ENCODE measurements at places on chromosomes 4 and X. TPM values are rescaled to one million over a fixed set of nuclear protein-coding genes. Genes with fewer than 3 reads are reported as not detected.

GRCh38 chrX:68043713-68044438 is 389.4 kb downstream of the OPHN1 start:
- no peak overlapping the region for H3K27ac ChIP-seq
- no peaks in the 10 kb centered on the region for H3K36me3 ChIP-seq
- H3K27me3 ChIP-seq: no peaks in the 10 kb centered on the region
- H3K4me1 ChIP-seq: no peaks in the 10 kb centered on the region
- DNase-seq: no peak

DNA sequence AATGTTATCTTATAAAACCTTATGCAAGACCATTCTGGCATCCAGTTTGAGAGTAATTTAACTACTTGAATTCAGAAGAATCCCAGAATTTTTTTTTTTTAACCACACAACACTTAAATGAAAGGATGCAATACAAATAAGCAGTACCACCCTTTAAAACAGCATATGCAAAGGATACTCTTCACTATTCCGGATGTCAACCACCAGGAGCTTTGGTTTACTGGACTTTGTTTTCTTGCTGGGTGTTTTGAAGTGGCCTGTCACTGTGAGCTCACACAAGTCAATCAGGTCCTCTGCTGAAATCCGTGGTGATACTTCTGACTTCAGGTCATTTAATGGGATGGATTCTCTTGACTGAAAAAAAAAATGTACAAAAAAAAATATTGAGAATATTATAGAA is 200.0 kb downstream of the TBCK start:
- no peak overlapping the region for H3K27ac ChIP-seq
- H3K4me1 ChIP-seq: no peaks in the 10 kb centered on the region
- no peak overlapping the region for H3K4me3 ChIP-seq
- no peak for DNase-seq
- H3K27me3 ChIP-seq: no peaks in the 10 kb centered on the region
- peaks cover 55% of the 10 kb centered on the region for H3K36me3 ChIP-seq

DNA sequence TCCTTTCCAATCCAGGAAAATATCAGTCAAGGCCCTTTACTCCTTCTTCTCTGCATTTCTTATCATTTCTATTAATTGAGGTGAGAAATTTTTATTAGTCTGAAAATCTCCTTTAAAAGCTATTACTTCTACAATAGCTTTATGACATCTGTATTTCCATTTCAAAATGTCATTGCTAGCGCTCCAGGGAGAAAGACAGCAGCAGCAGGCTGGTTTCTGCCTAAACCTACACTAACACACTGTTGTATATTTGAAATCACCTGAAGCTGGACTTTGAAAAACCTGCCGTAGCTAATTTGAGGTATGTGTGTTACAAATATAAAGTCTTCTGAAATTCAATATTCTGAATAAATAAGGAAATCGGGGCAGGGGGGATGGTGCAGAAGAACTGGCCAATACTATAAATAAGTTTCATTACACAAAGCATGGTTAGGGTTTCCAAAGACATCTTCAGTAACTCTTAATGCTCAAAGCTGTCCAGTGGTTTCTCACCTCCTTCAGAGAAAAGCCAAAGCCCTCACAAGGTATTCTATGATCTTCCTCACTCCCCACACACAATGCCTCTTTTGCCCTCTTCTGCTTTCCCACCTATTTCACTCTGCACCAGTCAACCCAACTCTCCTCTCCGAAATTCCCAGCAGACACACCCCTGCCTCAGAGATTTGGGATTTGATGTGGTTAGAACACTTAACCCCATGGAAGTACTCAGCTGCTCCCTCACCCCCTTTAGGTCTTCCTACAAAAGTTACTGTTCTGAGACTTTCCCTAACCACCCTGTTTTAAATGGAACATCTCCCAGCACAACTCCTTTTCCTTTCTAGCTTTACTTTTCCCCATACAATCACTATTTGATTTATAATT is 122.7 kb downstream of the PPP3CA start:
- H3K36me3 ChIP-seq: no peaks in the 10 kb centered on the region
- no peaks in the 10 kb centered on the region for H3K4me1 ChIP-seq
- no peak for DNase-seq
- H3K4me3 ChIP-seq: no peak overlapping the region
- H3K27ac ChIP-seq: no peak overlapping the region
- no peaks in the 10 kb centered on the region for H3K27me3 ChIP-seq

DNA sequence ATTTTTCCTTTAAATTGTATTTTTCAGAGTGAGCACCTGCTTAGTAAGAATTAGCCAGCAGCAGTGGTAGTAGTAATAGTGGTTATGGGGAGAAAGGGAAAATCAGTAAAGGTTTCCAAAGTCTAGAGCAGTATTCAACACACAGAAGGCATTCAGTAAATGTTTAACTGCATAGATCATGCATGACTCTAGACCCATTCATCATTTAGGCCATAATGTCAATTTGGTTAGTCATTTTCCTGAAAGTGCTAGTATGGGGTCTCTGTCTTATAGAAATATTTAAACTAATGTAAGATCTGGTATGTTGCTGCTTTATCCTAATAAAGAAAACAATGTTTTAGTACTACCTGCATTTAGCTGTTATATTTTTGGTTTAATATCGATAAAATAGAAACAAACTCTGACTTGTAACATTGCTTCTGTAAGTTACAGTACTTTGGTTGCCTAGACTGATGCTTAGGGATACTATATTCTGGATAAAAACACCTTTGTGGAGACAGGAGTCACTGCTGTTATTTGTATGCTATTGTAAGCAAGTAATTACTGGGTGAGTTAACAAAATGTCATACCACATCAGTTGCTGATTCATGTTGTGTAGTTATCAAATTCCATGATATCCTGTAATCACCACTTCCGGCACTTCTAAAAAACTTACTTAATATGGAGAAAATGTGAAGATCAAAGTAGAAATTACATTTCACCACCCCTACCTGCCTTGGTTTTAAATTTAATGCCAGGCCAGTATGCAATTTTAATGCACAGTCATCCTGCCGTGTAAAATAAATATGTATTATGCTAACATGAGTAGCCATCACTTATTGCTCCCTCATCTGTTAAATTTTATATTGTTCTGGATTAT is 115.8 kb upstream of the BMPR1B start:
- no peaks in the 10 kb centered on the region for H3K27me3 ChIP-seq
- H3K27ac ChIP-seq: no peak overlapping the region
- no peaks in the 10 kb centered on the region for H3K4me1 ChIP-seq

GRCh38 chrX:18448416-18448815 is 23.0 kb downstream of the CDKL5 start:
- no peaks in the 10 kb centered on the region for H3K4me1 ChIP-seq
- no peaks in the 10 kb centered on the region for H3K36me3 ChIP-seq
- DNase-seq: no peak
- H3K27me3 ChIP-seq: no peaks in the 10 kb centered on the region
- no peak overlapping the region for H3K4me3 ChIP-seq
- no peak overlapping the region for H3K27ac ChIP-seq

DNA sequence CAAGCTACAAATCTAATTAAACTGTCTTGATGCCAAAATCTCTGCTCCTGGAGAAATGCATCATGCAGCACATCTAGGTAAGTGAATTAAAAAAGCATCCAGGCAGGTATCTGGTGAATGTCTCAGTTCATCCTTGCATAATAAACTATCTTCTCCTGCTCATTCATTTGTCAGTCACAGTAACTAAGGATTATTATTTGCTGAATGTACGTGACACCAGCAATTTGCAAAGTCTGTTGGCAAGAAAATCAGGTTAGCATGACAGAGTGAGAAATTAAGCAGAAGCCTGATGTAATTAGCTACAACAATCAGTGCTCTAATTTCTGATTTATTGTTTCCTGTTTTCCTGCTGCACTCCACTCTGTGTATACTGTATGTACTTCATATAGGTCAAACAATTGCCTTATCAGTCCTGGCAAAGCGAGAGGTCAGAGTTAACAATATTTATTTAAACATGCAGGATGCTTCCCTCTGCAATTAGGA is 213.6 kb downstream of the FBXO8 start:
- H3K4me1 ChIP-seq: no peaks in the 10 kb centered on the region
- no peak for DNase-seq
- no peak overlapping the region for H3K4me3 ChIP-seq
- H3K27ac ChIP-seq: no peak overlapping the region
- no peaks in the 10 kb centered on the region for H3K27me3 ChIP-seq

DNA sequence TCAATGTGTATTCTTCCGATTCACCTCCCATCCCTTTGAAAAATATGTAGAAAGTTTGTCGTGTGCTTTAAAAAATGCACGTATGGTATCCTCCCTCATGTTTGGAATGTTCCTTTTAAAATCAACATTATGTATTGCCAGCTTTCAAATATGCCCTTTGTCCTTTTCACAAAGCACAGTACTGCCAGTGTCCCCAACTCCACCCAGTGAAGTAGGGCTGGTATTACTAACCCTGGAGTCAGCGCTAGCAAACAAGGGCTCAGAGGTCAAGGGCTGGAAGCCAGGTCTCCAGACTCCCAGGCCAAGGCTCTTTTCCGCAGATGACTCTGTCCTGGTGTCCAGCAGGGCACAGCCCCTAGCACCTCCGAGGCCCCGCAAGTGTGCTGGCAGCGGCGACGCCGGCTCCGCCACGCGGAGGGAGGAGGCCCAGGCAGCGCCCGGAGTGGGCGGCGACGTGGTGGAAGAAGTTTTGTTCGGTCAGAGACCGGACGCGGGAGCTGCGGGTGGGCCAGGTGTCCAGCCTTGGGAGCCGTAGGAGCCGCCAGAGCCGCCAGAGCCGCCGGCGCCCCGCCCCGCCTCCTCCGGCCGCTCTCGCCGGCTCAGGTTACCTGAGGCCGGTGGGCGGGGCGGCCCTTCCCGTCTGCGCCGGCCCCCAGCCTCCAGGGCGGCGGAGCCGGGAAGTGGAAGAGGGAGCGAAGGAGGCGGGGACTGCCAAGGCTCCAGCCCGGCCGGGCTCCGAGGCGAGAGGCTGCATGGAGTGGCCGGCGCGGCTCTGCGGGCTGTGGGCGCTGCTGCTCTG is at the start of gene IL13RA1:
TSS of gene IL13RA1 (plus strand) at position 720 of the 799 bp plus-strand sequence. CDS start at position 753, 33 bp downstream.
- no peaks in the 10 kb centered on the region for H3K36me3 ChIP-seq
- peak within 1 kb of the TSS; percentile 93 for H3K27ac ChIP-seq
- DNase-seq: peak; percentile 63

- no peak overlapping the region for H3K27ac ChIP-seq
- H3K27me3 ChIP-seq: no peaks in the 10 kb centered on the region
- H3K36me3 ChIP-seq: no peaks in the 10 kb centered on the region
Observed at GRCh38 chr4:104404361-104404760, 90.3 kb downstream of the CXXC4 start.

GRCh38 chr4:141571362-141571761 is 65.0 kb upstream of the IL15 start:
- H3K4me1 ChIP-seq: no peaks in the 10 kb centered on the region
- no peak overlapping the region for H3K4me3 ChIP-seq
- H3K36me3 ChIP-seq: no peaks in the 10 kb centered on the region
- no peak overlapping the region for H3K27ac ChIP-seq

DNA sequence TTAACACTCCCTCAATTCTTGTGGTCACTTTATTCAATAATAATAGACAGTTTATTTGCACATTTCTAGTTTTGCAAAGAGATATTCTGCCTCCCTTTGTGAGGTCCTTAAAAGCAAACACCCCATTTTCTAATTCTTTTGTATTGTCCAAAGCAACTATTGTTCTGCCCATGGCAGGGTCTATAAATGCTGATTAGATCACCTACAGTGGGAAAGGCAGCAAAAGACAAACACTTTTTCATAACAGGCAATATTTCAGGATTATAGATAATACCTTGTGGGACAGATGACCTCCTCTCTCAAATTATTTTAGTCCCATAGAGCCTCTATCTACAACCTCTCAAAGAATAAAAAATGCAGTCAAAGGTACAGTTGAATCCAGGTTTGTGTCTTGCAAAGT is 28.6 kb downstream of the COMMD8 start:
- no peaks in the 10 kb centered on the region for H3K36me3 ChIP-seq
- H3K4me1 ChIP-seq: no peaks in the 10 kb centered on the region
- H3K27me3 ChIP-seq: no peaks in the 10 kb centered on the region

DNA sequence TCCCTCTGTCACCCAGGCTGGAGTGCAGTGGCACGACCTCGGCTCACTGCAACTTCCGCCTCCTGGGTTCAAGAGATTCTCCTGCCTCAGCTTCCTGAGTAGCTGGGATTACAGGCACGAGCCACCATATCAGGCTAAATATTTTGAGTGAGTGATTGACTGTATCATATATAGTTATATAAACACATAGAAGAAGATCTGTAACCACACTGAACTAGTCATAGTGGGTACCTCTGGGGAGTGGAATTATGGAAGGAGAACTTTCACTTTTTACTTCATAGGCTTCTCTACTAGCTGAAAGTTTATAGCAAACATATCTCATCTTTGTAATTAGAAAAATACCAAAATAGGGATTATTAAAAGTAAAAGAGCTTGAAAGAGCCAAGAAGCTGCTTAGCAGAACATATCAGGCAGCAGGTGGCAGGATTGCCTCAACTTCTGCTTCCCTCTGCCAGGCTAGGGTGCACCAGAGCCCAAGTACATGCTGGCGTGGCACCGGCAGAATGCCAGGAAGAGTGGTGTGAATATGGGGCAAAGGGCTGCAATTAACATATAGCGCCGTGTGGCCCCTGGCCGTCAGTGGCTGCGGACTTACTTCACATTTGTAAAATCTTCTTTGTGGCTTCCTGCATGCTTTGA is 39.5 kb upstream of the CD40LG start:
- H3K36me3 ChIP-seq: no peaks in the 10 kb centered on the region
- no peak overlapping the region for H3K27ac ChIP-seq
- H3K27me3 ChIP-seq: peaks cover 6% of the 10 kb centered on the region
- H3K4me3 ChIP-seq: no peak overlapping the region
- no peaks in the 10 kb centered on the region for H3K4me1 ChIP-seq
- peak; percentile 13 for DNase-seq

GRCh38 chr4:8333726-8334460 is 64.3 kb downstream of the HTRA3 start:
- H3K4me3 ChIP-seq: no peak overlapping the region
- no peaks in the 10 kb centered on the region for H3K27me3 ChIP-seq
- H3K27ac ChIP-seq: no peak overlapping the region
- no peak for DNase-seq
- no peaks in the 10 kb centered on the region for H3K36me3 ChIP-seq

DNA sequence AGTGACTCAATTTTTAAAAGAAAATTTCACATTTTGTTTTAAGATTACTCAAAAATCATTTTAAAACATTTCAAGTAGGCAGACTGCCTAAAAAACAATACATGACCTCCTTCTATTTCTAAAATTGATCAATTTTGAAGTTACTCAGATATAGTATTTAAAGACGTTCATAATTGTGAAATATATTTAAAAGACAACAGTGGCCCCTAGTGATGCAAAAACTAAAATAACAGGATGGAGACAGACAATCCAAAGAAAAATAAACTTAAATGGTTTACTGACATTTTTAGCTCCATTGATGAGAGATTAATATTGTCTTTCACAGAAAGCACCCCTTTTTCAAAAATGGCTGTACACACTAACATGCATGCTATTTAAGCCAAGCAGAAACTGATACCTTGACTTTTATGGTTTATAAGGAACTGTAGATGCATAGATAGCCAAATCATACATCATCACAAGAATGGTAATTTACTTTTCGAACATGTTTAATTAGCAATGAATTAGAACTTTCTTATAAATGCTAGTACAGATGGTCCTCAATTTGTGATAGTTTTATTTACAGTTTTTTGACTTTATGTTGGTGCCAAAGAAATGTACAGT is 69.8 kb upstream of the FAT4 start:
- H3K4me3 ChIP-seq: no peak overlapping the region
- H3K27me3 ChIP-seq: no peaks in the 10 kb centered on the region
- H3K27ac ChIP-seq: no peak overlapping the region
- H3K4me1 ChIP-seq: no peaks in the 10 kb centered on the region

Gene PCDH11X
- total RNA-seq: 0.84 TPM

Gene CTAG1B
- total RNA-seq: not detected
